Stimulated activated CD4-positive, alpha-beta T cell treated with anti-CD3 and anti-CD28 coated beads, TNF-alpha, amount 100 ng/mL, for 24 hours (primary cell): ENCODE measurements at places on chromosomes 11 and 22.

GRCh38 chr11:130592056-130592455, 143.6 kb downstream of the ADAMTS15 start:
- no peak for DNase-seq

DNA sequence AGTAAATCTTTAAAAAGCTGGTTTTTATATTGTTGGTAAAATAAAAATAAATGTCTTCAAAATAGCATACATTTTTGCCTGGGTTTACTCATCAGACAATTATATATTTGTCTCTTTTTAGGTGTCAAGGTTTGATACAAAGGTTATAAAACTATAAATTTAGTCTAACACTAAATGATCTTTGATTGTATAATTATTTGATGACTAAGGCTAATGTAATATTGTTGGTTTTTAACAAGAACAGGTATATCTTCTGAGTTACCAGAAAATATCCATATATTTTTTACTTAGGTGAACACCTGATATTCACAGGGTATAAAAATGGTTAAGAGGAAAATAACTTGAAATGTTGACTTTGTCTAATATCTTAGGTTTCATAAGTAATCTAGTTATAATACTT, 104.3 kb downstream of the KIF18A start:
- no peak for DNase-seq

DNA sequence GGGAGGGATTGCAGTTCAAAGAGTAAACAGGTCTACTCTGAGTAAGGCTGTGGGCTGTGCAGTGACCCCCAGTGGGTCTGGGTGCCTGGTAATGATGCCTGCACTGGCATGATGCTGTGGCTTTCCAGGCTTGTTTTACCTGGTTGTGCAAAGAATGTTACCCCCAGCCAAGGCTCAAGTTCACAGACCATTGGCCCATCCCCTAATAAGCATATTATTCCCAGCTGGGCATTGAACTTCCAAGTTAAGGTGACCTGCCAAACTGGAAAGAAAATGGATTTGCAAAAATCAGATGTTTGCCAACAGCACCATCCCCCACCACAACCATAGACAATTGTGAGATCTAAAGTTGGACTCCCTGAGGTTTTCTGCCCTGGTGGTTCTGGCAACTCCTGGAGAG, 7.9 kb upstream of the EHF start:
- no peak for DNase-seq

GRCh38 chr11:15665368-15665871, 550.7 kb downstream of the INSC start:
- DNase-seq = no peak

DNA sequence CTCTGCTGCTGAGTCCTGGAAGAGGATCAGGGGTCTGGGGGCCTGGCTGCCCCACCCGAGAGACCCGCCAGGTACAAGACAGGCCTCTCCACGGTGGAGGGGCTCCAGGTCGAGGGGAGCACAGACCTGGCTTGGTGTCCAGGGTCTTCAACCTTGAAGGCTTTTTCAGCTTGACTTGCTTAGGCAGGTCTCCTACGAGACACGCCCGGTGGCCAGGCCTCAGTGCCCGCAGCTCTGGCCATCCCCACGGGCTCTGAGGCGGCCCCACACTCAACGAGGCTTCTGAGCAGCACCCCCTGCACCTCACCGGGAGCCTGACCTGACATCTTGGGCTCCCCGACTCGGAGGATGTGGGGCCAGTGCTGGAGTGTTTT, 6.6 kb upstream of the PLXNB2 start:
- DNase-seq = no peak

DNA sequence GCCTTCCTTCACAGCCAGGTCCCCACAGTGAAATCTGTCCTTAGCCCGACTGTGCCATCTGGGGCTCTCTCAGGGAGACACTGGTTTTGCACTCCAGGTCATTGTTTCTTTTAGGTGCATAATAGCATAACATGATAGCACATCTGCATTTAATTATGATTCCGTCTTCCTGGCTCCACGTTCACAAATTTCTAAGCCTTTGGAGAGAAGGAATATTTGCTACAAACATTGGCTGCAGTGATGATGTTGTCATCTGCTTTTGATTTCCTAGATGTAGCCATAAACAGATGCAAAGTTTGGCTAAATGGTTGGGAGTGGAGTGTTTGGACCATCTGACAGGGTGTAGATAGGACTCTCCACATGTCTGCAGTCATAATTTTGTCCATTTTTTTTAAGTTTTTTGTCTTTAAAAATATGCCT, 12.0 kb upstream of the CAT start:
- no peak for DNase-seq

DNA sequence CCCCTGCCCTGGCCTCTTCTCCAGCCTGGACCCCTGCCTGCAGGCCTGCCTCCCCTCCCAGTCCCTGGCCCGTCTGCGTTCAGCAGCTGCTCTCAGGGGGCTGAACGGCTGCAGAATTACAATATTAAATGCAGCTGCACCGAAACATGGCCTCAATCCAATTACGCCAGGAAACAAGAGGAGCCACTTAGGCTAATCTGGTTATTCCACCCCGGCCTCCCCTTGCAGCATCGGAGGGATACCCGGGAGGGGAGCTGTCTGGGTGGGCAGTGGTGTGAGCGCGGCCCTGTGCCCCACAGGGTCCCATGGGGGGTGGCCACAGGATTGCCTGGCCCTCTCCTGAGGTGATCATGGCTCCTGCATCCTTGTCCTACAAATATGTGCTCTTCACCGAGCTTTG, 42.6 kb downstream of the FLRT1 start:
- DNase-seq = no peak

DNA sequence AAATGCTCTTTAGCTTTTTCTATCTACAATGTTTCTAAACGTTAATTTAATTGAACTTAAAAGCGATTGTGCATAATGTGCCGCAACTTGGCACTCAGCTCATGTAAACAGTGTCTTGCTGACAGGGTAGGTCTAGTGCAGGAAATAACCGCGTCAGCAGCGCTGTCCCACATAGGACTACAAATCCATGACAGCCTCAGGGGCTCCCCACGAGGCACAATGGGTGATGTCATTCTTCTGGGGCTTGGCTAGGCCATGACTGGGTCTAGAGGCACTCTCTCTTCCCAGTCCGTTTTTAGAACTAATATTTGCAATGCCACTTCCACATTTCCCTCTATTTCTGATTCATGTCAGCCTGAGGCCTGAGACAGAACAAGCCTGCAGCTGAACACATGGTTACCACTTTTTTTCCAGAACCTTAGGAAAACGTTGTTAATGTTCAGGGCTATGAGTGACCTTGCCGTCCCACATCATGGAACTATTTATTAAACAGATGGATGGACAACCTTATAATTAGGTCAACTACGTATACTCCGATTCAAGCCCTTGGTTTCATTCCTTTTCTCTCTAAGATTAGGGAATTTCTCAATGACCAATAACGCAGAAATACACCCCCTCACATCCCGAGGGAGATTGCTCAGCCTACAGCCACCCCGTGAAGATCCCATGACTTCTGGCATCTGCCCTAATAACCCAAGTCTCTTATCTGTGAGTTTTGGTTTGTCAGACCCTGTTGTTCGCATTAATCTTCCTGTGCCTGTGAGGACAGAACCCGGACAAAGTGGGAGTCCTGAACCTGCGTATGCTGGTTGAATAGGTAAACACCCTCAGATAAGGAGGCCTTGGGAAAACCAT, 19.4 kb upstream of the SNX32 start:
- no peak for DNase-seq

DNA sequence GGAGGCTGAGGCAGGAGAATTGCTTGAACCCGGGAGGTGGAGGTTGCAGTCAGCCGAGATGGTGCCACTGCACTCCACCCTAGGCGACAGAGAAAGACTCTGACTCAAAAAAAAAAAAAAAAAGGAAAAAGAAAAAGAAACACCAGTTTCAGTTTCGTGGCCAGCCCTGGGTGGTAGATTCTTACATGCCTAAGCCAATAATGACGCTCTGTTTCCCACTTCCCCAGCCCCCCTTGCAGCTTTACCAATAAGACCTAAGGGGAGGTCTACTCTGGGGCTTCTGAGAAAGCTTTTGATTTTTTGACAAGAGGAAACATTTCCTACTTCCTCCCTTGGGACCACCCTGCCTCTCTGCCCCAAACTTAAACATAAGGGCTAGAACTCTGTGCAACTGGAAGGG, 30.0 kb upstream of the PTPRJ start:
- peak; percentile 18 for DNase-seq

- no peak for DNase-seq
Measured at GRCh38 chr11:73520353-73521061, 77.4 kb downstream of the FAM168A start.

DNA sequence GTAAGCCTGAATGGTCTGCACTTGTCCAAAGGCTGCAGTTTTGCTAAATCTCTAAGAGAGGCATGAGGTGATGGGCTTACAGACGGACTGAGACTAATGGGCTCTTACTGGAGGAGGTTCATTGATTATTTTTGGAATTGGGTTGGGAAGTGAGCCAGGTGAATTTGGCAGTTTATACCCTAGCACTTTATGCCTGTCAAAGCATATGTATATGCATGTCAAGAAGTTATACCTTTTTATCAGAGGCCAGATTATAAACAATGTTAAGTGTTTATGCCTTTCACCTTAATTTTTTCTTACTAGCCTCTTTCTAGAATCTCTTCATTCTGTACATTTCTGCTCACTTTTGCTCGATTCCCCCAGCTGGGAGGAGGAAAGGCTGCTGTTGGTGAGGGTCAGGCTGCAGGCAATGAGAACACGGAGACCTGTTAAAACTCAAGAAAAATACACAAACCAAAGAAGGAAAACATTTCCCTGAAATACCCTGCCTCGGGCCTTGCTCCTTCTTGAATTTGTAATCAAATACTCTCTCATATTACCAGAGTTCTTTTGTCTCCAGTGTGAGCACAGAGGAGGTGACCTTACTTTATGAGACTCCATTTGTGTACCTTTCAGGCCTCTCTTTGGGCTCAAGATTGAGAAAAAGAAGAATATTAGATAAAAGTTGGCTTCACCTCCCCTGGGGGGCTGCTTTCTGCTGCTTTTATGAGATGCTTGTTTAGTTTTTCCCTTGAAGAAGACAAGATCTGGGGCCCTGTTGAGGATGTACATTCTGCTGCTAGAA, 19.6 kb downstream of the NAT10 start:
- DNase-seq = no peak

DNA sequence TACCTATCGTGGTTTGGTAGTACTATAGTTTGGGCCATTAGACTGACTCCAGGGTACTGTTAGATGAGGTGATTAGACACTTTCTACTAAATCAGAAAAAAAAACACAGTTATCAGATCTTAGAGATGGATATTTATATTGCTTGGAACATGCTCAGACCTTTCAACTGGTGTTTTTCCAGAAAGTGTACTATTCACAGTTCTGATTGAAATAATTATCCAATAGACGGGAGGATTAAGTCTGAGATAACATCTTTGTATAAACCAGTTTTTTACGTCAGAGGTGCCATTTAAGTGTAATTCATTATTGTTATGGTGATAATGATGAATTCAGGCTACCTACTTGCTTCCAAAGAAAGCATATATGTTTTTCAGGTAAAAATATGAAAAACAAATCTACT, 22.5 kb downstream of the CCDC15 start:
- DNase-seq = no peak

DNA sequence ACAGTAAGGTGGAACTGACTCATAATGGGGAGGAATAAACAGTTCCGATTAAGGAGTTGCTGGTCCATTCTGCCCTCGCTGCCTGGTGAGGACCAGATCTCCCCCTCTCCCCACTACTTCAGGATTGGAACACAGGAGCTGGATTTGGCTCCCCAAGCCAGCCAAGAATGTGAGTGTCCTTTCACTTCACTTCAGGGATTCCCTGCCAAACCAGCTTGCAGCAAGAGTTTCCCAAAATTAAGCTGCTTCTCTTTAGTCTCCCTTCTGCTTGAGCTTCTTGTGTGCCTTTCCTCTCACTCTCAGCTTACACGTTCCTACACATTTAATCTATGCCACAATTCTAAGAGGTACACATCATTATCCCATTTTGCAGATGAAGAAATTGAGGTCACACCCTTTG, 234.1 kb downstream of the BUD13 start:
- DNase-seq = no peak

- DNase-seq = no peak
Measured at GRCh38 chr22:41478891-41479521, 10.1 kb downstream of the ACO2 start.

- DNase-seq = no peak
Measured at GRCh38 chr11:125494031-125494360, 2.1 kb downstream of the FEZ1 start.

- DNase-seq = no peak
Measured at GRCh38 chr11:122399375-122399774, 256.1 kb upstream of the UBASH3B start.

DNA sequence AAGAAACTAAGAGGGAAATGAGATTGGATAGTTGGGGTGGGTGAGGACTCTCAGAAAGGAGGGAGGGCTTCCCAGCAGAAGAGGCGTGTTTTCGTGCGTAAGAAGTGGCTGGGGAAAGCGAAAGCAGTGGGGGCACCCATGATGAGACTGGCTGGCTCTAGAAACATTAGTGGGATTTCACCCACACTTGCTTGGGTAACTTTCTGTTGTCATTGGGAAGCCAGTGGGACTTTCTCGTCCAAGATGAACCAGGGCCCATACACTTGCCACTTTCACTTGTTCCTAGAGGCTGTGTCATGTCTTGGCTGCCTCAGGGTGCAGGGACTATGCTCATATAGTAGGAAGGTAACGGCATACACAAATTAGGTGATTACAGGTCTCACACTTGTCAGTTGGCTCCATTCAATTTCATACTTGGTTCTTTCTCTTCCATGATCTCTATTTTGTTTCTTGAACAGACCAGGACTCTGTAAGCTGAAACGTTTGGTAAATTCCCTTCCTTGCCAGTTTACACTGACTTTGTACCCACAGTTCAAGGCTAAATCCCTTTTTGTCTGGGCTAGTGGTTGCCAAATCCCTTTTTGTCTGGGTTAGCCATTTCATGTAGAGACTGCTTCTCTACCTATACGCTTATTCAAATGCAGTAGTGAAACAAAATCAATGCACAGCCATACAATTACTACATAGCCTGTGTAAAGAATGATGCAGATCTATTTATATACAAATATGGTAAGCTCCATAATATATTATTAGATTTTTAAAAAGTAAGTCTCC, 42.0 kb upstream of the CXCR5 start:
- peak; percentile 28 for DNase-seq

DNA sequence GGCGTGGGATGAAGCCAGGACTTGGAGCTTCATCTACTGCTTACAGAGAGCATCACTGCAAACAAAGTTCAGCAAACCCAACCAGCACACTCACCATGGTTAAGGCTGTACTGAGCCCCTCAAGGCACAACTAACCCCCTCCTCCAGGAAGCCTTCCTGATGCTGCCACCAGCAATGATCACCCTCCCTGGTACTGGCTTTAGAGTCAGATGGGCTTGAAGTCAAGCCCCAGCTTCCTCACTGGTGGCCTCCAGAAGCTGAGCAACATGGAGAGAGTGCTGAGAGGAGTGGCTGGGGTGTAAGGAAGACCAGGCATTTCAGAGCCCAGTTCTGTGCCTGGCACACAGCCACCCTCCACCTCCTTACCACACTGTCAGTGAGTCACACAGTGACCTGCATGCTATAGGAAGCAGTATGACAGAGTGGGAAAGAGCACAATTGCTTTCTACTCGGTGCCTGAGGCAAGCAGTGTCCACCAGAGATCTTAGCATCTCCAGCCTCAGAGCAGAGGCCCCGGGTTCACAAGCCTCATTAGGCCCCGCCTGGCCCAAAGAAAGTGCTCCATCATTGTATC, 24.7 kb upstream of the BAIAP2L2 start:
- DNase-seq = no peak
